Fibroblast of skin of abdomen (primary cell): ENCODE measurements at places on chromosomes 1 and 21.

GRCh38 chr1:152153996-152154395 lies 5.0 kb downstream of the RPTN start:
- DNase-seq = no peak

DNA sequence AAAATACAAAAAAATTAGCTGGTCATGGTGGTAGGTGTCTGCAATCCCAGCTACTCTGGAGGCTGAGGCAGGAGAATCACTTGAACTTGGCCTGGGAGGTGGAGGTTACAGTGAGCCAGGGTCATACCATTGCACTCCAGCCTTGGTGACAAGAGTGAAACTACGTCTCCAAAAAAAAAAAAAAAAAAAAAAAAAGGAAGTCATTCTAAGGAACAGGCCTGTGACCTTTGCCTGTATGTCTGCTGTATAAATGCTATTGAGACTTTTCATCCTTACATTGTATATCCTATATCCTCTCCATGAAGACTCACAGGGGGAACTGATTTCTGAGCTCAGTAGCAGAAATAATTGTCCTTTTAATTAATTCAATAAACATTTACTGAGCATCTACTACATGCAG lies 7.5 kb upstream of the CTPS1 start:
- no peak for DNase-seq

DNA sequence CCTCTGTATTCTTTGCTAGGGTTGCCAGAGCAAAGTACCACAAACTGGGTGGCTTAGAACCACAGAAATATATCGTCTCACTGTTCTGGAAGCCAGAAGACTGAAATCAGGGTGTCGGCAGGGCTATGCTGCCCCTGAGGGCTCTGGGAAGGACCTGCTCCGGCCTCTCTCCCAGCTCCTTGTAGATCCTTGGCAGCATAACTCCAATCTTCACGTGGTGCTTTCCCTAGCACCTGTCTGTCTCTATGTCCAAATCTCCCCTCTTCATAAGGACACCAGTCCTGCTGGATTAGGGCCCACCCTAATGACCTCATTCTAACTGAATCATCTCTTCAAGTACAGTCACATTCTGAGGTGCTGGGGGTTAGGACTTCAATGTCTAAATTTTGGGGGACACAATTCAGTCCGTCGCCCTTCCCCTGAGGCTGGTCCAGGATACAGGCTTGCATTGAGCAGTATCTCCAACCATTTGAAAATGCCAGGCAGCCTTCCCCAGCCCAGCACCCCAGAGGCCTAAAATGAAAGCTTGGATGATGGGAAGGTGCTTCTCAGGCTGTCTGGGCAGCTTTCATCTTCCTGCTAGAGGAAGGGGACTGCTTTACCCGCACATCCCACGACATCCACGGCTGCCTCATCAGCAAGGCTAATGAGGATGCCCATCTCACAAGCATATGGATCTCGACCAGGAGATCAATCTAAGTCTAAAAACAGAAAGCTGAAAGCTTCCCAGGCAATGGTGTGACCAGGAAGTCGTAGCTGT lies 24.7 kb downstream of the TRIM67 start:
- no peak for DNase-seq

GRCh38 chr1:98027103-98027705 lies 106.4 kb upstream of the DPYD start:
- DNase-seq = no peak

DNA sequence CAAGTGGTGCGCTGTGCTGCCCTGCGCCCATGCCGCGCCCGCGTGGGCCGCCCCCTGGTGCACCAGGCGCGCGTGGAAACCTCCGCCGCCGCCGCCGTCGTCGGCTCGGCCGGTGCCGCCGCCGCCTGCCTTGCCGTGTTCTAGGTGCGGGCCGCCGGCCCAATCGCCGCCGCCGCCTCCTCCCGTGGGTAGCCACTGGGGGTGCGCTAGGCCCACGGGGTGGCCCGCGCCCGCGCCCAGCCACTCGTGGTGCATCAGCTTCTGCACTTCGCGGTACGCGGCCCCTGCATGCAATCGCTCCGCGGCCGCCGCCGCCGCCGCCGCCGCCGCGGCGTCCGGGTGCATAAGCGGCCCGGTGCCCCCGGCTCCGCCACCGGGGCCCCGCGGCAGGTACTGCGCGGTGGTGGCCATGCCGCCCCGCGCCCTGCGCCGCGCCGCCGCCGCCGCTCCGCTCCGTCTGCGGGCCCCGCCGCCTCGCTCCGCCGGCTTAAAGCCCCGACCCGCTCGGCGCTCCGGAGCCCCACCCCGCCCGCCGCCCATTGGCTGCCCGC lies at the start of gene POU3F1:
TSS of gene POU3F1 (minus strand) at position 461 of the 551 bp plus-strand sequence. CDS start at position 411, 50 bp downstream.
- DNase-seq = no peak

DNA sequence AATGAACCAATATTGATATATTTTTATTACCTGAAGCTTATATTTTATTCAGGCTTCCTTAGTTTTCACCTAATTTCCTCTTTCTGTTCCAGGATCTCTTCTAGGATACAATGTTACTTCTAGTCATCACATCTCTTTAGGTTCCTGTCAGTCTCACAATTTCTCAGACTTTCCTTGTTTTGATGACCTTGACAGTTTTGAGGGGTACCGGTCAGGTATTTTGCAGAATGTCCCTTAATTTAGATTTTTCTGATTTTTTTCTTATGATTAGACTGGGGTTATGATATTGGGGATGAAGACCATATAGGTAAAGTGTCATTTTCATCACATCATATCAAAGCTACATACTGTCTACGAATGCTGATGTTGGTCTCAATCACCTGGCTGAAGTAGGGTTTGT lies 167.5 kb downstream of the LMX1A start:
- DNase-seq = no peak
